ENCODE measurements at places on chromosomes 11 and 22. TPM values are rescaled to one million over a fixed set of nuclear protein-coding genes. Genes with fewer than 3 reads are reported as not detected.

DNA sequence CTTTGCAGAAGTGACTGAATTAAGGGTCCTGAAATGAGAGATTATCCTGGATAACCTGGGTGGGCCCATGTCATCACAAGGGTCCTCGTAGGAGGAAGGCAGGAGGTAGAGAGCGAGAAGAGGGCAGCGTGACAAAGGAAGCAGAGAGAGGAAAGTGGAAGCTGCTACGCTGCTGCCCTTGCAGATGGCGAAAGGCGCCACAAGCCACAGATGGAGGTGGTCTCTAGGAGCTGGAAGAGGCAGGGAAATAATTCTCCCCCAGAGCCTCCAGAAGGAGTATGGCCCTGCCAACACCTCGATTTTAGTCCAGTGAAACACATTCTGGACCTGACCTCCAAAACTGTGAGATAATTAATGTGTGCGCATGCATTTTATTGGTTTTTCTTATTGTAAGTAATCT lies 13.4 kb downstream of the TMEM184B start:
- DNase-seq, result no peak

- no peak for DNase-seq
These were observed 29.6 kb downstream of the ASCL2 start for GRCh38 chr11:2240834-2241233.

DNA sequence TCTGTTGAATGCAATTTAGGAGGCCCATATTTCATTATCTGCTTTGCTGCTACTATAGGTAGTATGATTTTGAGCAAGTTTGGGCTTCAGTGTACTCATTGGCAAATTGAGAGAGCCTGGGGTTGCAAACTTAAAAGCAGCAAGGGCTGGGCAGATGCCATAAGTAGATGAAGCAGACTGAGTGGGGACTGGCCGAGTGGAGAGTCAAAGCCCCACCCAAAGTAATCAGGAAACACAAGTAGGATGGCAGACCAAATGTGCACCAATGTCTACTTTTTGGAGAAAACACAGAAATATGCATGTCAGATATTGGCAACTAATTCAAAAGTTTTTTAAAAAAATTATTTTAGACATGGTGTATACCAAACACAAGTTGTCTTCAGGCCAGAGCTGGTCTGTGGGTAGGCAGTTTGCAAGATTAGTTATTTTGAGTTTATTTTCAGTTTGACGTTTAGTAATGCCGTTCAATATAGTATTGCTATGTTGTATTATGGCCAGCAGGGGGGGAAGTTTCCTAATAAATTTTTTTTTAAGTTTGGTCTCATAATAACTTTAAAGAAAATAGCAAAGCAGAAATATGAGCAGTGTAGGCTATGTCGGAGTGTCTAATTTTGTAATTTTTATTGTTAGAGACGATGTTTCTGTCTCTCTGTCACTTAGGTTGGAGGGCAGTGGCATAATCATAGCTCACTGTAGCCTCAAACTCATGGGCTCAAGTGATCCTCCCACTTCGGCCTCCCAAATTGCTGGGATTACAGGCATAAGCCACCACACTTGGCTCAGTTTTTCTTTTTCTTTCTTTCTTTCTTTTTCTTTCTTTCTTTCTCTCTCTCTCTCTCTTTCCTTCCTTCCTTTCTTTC lies 105.1 kb downstream of the HIPK3 start:
- no peak for DNase-seq

GRCh38 chr11:13952221-13952620 lies 10.3 kb upstream of the SPON1 start:
- DNase-seq, result no peak

DNA sequence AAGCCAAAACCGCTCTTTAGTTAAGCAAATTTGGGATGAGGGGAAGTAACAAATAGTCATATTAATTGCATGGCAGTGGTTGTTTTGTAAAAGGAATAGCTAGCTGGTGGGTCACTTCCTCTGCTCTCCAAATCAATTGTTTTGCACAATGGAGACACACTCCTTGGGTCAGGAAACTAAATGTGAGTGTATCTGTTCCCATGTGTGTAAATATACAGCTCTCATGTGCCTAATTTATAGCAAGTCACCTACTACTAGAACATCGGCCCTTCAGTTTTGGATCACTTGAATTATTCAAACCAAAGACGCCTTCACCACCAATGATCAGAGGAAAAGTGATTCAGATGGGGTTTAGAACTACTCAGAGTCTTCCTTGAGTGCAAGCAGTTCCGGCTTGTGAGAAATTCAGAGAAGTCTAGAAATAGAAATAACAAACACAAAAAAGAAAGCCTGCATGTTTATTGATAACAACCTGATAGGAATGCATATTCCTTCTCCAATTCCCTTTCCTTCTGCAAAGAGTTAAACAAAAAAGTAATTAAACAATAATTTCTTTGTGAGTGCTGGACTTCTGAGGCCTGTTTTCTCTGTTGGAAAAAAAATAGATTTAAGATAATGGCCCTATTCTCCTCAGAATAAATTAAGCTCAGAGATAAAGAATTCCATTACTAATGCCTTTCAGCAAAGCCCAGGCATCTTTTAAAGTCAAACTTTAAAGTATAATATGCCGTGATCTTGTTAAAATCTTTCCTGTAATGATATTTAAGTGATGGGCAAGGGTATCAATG lies 100.4 kb downstream of the KIRREL3 start:
- DNase-seq, result no peak

DNA sequence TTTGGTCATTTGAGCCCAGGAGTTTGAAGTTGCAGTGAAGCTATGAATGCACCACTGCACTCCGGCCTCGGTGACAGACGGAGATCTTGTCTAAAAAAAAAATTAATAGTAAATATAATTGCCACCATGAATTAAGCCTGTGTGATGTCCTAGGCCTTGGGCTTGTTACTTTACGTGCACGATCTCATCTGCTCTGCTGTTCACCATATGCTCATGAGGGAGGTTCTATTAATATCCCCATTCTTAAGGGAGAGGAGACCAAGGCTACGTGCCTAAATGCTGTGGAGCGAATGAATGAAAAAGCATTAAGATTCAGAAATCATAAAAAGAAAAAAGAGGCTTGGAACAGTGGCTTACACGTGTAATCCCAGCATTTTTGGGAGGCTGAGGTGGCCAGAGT lies 2.6 kb upstream of the ATG2A start:
- DNase-seq, result no peak

GRCh38 chr11:131888230-131888855 lies 517.9 kb downstream of the NTM start:
- peak; percentile 77 for DNase-seq

- DNase-seq, result no peak
These were observed 131.7 kb downstream of the MICAL2 start for GRCh38 chr11:12241971-12242672.

DNA sequence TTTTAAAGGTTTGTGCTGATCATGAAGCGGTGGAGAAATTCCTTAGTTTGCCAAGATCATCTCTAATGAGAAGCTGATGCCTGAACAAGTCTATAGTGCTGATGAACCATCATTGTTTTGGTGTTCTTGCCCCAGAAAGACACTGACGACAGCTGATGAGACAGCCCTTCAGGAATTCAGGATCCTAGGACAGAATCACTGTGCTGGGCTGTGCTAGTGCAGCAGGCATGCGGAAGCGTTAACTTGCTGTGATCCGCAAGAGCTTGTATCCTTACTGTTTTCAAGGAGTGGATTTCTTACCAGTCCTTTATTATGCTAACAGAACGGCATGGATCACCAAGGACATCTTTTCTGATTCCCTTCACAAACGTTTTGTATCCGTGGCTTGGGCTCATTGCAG lies 104.1 kb downstream of the TBC1D22A start:
- no peak for DNase-seq

- DNase-seq, result peak; percentile 47
These were observed 5.6 kb upstream of the SH3BP1 start for GRCh38 chr22:37633625-37634416.

DNA sequence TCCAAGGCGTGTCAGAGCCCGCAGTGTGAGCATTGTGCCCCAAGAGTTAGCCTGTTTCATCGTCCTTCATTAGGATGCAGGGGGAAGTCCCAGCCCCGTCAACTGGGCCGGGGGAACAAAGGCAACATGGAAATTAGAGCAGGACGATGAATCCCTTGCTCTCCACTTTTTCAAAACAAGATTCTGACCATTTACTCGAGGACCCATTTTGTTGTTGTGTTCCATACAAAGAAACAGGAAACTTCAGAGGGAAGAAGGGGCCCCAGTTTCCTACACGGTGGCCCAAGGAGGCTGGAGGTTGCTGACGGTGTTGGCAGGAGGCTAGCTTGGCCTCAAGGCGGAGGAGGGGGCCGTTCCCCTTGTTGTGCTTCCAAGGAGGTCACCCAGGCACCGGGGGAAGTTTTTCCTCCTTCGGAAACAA lies 44.0 kb upstream of the SLC1A2 start:
- DNase-seq, result no peak

DNA sequence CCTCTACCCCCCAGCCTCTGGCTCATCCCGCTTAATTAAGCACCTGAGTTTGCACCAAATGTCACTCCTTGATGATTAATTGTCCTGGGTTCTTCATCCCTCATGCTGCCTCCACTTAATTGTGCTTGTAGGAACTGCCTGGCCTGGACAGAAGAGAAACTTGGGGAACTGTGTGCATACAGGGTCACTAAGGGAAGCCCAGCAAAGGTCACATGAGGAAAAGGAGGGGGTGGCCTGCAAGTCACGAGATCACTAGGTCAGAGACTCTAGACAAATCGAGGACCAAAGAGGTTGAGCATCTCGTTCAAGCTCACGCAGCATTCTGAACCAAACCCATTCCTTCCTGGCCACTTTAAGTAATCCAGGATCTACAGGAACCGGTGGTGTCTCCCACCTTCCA lies 75.8 kb downstream of the PDE2A start:
- no peak for DNase-seq

DNA sequence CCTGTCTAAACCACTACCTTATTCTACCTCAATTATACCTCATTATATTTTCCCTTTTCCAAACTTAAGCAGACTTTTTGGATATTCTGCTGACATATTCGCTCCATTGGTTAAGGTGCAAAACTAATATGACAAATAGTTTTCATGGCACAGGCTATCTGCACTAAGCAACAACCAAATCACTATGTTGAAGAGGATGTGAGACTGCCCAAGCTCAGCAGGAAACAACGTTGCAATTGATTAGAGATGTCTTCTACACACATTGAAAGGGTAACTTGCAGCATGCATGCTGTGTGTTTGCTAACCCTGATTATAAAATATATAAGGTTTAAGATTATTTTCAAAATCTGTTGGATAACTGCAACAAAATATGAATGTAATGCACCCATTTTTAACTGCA lies 61.6 kb downstream of the STK33 start:
- no peak for DNase-seq

DNA sequence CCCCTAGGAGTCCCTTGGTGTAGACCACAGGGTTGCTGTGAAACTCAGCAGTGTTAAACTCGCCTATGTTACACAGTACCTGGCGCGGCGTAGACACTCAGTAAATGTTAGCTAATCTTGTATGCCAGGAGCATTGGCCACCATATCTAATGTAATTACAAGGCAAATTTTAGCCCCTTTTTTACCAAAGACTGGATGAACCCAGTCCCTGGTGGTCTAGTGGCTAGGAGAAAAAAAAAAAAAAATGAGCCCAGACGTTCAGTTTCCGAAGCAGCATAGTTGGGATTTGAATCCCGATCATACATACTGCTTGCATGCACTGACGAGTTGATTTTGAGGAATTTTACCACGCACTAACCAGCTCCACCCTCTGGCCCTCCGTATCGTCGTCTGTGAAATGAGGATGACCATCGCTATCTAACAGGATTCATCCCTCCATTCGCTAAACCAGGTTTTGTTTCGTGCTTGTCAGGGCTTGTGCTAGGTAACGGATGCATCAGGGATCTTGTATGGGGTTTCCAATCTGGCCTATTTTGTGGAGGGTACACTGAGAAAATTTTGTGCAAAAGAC lies 688 bp downstream of the PTS start:
- no peak for DNase-seq

GRCh38 chr11:18501629-18502028 lies 25.1 kb downstream of the TSG101 start:
- no peak for DNase-seq

GRCh38 chr11:132643239-132643638 lies 889.1 kb downstream of the OPCML start:
- DNase-seq, result no peak

DNA sequence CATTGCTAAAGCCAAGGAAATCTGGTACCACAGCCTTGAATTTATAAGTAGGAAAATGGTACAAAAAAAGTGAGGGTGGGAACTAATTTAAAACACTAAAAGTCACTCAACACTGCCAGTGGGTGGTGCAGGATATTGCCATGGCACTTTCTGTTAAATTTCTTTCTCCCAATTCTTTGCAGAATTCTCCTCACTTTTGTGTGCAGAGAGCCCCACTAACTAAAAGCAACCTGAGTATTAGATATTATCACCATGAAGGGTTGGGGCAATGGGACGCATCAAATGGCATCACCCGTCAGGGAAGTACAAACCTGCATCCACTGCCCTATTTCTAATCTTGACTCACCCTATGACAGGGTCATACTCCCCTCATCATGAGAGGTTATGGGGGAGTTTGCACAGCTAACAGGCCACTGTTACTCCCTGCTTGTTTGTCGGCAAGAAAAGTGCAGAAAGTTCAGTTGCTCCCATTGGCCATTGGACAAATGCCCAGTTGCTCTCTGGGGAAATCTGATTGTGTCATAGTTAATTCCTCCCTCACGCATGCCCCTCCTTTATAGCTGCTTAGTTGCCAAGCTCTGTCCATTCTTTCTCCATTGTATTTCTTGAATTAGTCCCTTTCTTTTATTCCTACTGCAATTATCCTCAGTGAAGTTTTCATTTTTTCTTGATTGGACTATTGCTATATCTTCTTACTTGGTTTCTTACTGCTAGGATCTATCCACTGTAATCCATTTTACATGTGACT lies 93.8 kb upstream of the BLID start:
- no peak for DNase-seq

GRCh38 chr11:27471589-27472397 lies 797 bp downstream of the LGR4 start:
- no peak for DNase-seq

- DNase-seq, result no peak
These were observed 412 bp downstream of the FGF19 start for GRCh38 chr11:69703453-69703767.

- DNase-seq, result no peak
These were observed 19.1 kb downstream of the ST14 start for GRCh38 chr11:130178441-130179339.

DNA sequence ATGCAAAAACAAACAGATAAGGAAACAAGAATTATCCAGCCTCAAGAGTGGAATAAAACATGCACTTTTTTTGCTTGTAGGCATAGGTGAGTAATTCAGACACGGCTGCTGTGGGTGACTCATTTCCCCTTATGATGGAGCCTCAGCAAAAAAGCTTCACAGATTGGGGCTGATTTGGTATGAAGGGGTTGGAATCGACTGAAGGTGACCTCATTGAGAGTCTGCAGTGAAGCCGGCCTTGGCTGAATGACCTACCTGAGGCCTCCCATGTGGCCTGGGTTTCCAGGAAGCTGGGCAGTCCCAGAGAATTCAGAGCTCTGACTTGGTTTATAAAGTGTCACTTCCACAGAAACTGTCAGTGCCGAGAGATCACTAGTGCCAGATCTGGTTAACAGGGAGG lies 34.2 kb upstream of the VPREB1 start:
- peak; percentile 78 for DNase-seq

Gene GAL3ST1
- 4.0 TPM for total RNA-seq

Gene CASP12
- total RNA-seq, result not detected

Gene OR10A2
- total RNA-seq, result not detected

Gene C11orf65
- 0.25 TPM for total RNA-seq

Gene CYP2D6
- total RNA-seq, result 1.1 TPM

Gene PRAME
- 3.7 TPM for total RNA-seq

Gene KCNK4
- not detected for total RNA-seq

Gene GGTLC2
- total RNA-seq, result not detected

Gene PPFIA1
- 38.6 TPM for total RNA-seq

Gene MMP3
- total RNA-seq, result not detected

Gene TIRAP
- 11.7 TPM for total RNA-seq

Gene RNF169
- total RNA-seq, result 16.3 TPM

Gene ZP1
- not detected for total RNA-seq

Gene CDC42EP1
- 98.1 TPM for total RNA-seq

All from kidney epithelial cell (primary cell).